ENCODE measurements at places on chromosomes 11 and 22. TPM values are rescaled to one million over a fixed set of nuclear protein-coding genes. Genes with fewer than 3 reads are reported as not detected.

Gene MUC2
- not detected for total RNA-seq

Gene IGLL1
- total RNA-seq = not detected

Gene TMEM86A
- total RNA-seq = 0.58 TPM

GRCh38 chr11:28763151-28763550, 655.0 kb downstream of the METTL15 start:
- DNase-seq = no peak

DNA sequence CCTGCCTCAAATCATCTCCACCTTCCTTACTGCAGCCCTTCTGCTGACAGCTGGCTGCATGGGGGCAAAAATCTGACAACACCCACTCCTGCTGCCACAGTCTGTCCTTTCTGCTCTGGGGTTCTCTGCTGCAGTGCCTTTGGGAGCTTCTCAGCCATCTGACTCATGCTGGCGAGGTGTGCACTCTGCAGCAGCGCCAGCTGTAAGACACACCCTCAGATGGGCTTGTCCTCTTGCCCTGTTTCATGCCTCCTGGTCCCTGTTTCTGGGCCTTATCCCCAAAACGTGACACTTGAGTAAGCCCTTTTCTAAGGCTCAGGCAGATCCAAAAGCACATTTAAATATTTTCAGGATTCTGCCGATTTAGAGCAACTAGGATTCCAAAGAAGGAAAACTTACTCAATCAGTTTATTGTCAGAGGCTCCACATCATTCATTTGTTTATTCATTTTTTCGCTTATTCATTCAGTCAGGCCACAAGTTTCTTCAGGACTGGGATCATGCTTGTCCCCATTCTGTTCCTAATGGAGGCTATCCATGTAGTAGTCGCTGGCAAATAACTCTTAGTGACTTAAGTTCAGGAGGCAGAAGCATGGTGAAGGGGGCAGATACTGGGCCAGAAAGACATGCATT, 60.2 kb downstream of the SMIM38 start:
- DNase-seq = no peak
